Midbrain (tissue), 1 donor: ENCODE measurements at places on chromosomes 7 and 10.

GRCh38 chr7:137592232-137592896 is 248.8 kb upstream of the PTN start:
- peak; percentile 78 for DNase-seq

- no peak for DNase-seq
Observed at GRCh38 chr10:22049635-22050034, 46.1 kb upstream of the DNAJC1 start.

GRCh38 chr7:2722591-2722990 is 34.6 kb downstream of the AMZ1 start:
- DNase-seq, result no peak

GRCh38 chr10:91206427-91206826 is 14.0 kb upstream of the PCGF5 start:
- DNase-seq, result no peak

GRCh38 chr10:3737864-3738263 is 47.1 kb downstream of the KLF6 start:
- DNase-seq, result no peak

- no peak for DNase-seq
Observed at GRCh38 chr7:1897861-1898627, 228.0 kb downstream of the ELFN1 start.

- DNase-seq, result no peak
Observed at GRCh38 chr10:119301397-119301796, 94.0 kb downstream of the GRK5 start.

GRCh38 chr7:155338632-155339320 is 41.1 kb downstream of the INSIG1 start:
- DNase-seq, result no peak

DNA sequence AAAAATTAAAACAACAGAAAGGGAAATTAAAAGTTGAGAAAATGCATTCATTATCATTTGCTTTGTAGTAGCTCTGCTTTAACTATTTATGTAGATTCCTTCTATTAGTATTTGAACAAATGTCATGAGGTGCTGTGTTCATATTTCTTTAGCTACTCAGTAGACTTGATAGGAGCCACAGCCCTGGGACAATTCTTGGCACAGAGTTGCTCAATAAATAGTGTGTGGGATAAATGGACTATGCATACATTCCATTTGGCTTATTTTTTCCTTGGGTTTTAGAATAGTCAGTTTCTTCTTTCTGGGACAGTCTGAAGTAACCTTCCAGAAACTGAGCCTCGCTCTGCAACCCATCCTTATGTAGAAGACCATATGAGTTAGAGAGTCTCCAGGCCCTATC is 13.4 kb downstream of the RPP30 start:
- DNase-seq, result no peak

DNA sequence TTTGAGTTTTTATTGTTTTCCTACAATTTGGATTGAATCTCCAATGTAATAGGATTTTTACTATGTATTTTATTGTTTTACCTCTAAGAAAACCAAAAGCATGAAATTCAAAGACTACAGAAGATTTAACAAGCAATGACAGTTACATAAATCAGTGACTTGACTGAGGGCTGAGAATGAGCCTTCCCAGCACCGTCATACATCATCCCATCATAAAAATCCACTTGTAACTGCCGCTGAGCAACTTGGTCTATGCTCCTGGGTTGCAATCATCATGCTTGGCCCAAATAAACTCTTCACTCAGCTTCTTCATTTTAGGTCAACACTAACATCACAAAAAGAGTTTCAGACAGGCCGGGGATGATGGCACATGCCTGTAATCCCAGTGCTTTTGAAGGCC is 13.5 kb downstream of the LARP4B start:
- DNase-seq, result no peak

GRCh38 chr7:39616138-39616537 is 7.2 kb upstream of the RALA start:
- DNase-seq, result no peak

DNA sequence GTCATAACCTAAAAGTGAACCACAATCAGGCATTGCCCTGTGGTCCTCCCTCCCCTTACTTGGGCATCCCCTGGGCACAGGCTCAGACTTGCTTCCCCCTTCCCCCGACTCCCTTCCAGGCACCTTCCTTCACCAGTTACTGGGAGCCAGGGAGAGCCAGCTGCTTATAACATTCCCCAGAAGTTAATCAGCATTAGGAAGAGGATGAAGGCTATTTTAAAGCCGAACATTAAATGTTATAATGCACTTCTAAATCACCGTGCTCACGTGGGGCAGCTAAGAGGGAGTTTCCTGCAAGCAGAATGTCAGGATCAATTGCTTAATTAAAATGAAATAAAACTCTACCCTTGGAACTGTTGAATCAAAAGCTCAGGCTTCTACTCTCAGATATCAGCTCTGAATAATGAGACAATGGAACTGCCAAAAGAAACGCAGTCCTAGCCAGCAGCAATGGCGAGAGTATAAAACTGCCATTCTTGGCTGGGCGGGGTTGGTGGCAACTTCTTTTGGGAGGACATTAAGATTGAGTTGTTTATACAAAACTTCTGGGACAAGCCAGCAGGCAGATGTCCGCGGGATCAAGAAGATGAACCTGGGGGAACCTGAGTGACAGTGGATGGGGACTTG is 169.5 kb downstream of the FANK1 start:
- no peak for DNase-seq

DNA sequence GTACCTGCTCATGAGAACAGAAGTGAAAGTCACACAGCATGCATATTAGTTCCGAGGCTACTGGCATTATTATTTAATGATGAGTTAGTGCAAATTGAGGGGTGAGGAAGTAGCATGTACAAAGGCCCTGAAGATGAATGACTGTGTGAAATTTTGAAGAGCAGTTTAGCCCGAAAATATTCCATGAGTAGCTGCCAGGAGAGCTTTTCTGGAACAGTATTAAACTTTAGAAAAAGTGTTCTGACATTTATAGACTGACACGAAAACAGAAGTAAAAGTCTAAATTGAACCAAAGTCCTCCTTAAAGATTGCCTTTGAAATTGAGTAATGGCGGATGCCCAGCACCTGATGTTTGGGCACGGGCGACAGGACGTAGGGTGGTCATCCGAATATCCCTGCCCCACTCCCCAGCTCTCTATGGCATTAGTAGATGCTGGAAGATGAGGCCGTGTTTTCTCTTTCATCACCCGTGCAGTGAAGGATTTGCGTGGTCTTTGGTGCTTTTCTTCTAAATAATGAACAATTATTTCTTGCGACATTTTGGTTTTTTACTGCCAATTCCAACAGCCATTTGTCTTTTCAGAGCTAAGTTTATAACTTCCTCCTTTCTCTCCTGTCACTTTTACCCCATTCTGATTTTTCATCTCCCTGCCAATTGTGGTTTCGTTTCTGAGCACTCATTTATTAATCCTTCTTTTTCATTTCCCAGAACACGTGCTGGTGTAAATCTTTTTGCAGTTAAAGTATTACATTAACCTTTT is 192.6 kb downstream of the MGMT start:
- DNase-seq, result no peak

DNA sequence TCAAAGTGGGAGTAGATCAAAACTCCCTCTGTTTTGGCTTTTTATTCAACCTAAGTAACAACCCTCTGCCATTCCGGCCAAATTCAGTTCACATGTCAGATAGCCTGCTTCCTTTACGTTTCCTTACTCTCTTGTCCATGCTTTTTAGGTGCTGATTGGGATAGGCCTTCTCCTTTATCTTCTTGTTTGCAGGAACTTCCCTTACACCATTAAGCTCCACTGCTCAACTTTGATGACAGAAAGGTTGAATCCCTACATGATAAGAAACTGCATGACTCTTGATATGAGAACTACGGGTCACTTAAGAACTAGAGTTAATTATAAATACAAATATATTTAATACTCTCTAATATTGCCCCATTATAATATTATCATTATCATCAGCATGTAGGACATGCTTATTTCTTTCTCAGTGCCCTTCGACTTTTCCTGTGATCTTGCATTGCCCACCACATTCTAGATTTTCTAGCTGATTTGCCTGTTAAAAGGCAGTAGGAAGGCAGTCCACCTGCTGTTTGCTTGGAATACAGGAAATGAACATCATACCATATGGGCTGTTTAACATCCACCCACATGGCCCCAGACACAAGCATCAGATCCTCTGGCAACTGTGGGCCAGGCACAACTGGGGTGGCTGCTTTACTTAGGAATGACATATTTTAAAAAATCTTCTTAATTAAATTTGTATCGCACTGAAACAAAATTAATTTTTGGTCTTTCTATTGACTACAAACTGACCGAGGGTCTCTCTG is 59.7 kb upstream of the CCDC6 start:
- no peak for DNase-seq

GRCh38 chr10:55631071-55631654 is 729.9 kb downstream of the ZWINT start:
- peak; percentile 63 for DNase-seq

GRCh38 chr7:120955577-120956149 is 5.1 kb downstream of the ING3 start:
- no peak for DNase-seq

DNA sequence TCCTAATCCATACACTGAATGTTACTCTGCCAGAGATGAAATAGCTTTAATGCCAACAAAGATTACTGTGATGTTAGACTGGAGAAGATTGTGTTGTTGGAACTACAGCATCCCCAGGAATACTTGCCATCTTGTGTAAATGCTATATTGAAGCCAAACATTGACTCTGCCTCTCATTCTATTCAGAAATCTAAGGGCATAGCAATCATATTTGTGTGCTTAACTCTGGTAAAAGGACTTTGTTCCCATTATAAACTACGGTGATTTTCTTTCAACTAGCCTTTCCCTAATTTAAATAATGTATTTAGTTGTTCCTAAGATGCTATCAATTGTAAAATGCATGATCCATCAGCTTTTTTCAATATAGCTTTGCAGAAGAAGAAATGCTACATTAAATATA is 498.4 kb upstream of the LRRN3 start:
- DNase-seq, result no peak

DNA sequence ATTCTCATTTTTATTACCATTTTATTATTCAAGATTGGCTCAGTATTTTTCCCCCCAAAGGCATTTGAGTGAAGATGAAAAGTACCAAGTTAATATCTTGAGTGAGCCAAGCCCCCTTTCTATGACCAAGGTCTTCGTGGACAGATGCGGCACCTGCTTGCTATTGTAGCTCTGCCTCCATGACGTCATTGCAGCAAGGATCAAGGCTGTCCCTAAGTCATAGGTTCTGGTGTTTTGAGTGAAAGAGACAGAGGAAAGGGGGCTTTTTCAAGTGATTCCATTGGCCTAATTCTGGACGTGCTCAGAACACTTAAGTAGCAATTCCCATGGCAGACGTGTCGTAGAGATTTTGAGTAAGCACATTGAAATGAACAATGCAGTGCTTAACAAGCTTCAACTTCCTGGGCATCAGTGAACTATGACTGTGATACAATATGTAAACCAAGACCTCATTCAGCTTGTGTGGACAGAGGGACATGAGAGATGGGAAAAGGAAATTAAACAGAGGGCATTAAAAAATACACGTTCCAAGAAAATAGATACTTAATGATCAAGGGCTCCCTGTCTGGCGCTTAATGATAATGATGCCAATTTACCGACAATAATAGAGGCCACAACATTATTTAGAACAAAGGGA is 248.7 kb upstream of the NPVF start:
- DNase-seq, result no peak

- DNase-seq, result peak; percentile 58
Observed at GRCh38 chr7:50869108-50869725, 86.5 kb upstream of the GRB10 start.

DNA sequence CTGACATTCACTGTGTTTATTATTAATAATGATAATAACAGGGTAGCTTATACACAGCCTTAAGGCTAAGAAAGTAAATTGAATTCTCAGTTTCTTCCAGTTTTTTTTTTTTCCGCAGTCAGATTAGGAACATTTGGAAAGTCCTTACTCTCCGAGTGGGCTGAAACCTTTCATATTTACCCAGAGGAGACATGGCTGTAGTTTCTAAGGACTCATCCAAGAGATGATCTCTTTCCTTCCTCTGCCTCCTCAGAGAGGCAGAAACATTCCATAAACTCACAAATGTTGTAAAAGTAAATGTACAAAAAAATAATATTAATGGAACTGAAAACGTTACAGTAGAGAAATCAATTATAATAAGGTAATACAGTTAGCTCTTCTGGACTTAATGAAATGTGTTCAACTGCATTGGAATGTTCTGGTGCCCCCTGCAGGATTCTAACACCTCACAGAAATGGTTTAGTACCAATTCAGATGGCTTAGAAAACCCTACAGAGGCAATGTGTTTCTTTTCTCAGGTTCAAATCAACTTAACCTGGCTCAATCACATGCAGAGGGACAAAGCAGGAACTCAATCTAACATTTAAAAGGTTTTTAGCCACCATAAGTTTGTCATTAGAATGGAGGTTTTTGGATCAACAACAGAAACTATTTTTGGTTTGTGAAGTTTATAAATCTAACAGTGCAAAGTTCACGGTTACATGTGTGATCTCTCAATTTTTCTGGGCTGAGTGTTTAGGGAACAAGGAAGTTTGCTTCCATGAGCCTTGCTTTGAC is 71.7 kb downstream of the ICA1 start:
- peak; percentile 78 for DNase-seq

- DNase-seq, result peak; percentile 66
Observed at GRCh38 chr10:61063034-61063433, 119.0 kb upstream of the RHOBTB1 start.

GRCh38 chr7:104123786-104124185 is 84.0 kb downstream of the ORC5 start:
- no peak for DNase-seq

DNA sequence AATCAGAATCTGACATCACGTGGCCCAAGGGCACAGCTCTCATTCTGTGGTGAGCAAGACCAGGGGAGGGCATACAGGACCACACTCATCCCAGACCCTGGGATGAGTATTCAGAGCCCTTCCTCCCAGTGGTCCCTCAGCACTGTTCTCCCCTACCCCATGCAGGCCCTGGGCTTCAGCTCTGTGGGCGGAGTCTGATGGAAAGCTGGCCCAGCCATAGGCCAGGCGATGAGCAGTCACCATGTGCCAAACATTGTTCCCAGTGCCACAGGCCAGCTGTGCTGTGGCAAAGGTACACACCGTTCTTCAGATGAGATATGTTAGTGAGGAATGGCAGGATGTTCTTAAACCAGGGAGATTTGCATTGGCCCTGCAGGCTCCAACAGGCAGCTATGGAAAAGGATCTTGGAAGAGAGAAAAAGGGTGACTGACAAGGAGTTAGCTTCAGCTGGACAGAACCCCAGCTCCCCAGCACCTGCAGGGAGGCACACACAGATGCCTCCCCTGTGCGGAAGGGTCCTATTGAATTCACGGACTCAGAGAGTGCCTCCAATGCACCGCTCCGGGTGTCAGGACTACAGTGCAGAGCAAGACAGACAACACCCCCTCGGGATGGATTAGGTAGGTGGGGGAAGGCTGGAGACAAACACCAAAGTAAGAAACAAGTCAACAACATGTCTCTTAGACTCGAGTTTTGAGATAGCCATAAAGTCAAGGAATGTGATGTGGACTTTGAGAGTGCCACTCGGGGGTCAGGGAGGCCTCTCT is 596.0 kb upstream of the MGMT start:
- no peak for DNase-seq

DNA sequence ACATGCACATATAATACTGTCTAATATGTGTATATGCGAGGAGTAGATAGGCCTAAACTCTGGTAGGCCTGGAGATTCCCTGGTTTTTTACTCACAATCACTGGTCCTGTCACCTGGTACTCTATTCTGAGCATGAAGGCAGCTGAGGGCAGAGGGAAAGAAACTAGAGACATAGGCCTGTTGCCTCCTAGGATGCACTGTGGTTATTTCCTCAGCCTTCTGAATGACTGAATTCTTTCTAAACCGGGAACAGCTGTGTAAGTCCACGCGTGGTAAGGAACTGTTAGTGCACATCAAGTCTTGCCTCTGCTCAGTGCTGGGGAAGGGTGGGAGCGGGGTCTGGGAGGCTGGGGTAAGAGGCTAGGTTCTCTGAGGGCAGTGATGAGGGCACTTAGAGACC is 7.7 kb downstream of the KAZALD1 start:
- DNase-seq, result no peak
